ENCODE measurements at places on chromosomes 11 and 22.

DNA sequence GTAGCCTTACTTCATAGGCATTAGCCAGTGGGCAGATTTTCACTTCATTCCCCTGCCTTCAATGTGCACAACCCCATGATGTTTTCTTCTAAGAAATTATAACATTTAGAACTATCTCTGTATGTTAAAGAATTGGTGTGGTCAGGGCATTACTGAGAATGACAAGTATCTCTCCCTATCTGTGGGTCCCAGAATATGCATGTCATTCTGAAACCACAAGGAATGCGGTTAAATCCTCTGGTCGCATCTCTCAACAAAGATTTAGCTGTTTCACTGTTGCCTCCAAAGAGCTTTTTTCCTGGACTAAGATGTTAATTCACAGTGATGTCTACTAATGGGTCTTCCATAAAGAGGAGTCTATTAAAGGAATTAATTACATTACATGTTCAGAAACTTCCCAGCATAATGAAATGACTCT is 62.7 kb downstream of the LIF start:
- DNase-seq = no peak

GRCh38 chr22:49206281-49206680 is 621.4 kb downstream of the BRD1 start:
- DNase-seq = no peak

GRCh38 chr11:35344681-35345574 is 74.4 kb downstream of the SLC1A2 start:
- no peak for DNase-seq

DNA sequence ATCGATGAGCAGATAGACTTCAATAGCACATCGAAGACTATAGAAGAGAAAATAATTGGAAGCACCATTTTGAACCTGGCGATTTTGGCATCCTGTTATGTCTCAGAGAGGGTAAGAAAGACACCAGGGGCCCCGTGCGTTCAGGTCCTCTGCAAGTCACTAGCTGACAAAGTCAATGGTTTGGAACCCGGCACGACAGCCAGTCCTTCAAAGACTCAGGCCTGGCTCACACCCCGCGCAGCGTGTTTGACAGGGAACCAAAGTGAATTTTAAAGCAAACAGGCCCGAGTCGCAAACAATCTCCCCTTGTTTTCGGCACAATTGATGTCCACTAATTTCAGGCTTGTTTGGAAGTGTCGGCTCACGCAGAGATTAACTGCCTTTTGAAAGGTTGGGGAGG is 716.6 kb downstream of the BRD1 start:
- DNase-seq = no peak

- no peak for DNase-seq
Observed at GRCh38 chr22:38739300-38740055, 16.3 kb downstream of the SUN2 start.

- DNase-seq = no peak
Observed at GRCh38 chr11:116875194-116875593, 37.8 kb upstream of the APOA1 start.

Measured in activated T-helper 9 cell treated with anti-CD3 and anti-CD28 coated beads, Interleukin-2, amount 50 U/mL, for 16 hours (primary cell).